CD4-positive, alpha-beta T cell treated with Interferon alpha-2 for 1 hour (primary cell): ENCODE measurements at places on chromosomes 6 and 20.
A peak's percentile ranks its signal among the peaks of the same experiment; 100 is the strongest.

- DNase-seq = no peak
These were observed 121.9 kb downstream of the CFAP61 start for GRCh38 chr20:20174089-20174835.

- no peak for DNase-seq
These were observed 563.5 kb downstream of the GRIK2 start for GRCh38 chr6:101956961-101957360.

GRCh38 chr6:135030532-135031178 lies 24.0 kb downstream of the HBS1L start:
- peak; percentile 6 for DNase-seq

- DNase-seq = no peak
These were observed 174.4 kb downstream of the BCAS1 start for GRCh38 chr20:53896041-53896440.

- no peak for DNase-seq
These were observed 13.5 kb upstream of the DACT2 start for GRCh38 chr6:168333039-168333438.

DNA sequence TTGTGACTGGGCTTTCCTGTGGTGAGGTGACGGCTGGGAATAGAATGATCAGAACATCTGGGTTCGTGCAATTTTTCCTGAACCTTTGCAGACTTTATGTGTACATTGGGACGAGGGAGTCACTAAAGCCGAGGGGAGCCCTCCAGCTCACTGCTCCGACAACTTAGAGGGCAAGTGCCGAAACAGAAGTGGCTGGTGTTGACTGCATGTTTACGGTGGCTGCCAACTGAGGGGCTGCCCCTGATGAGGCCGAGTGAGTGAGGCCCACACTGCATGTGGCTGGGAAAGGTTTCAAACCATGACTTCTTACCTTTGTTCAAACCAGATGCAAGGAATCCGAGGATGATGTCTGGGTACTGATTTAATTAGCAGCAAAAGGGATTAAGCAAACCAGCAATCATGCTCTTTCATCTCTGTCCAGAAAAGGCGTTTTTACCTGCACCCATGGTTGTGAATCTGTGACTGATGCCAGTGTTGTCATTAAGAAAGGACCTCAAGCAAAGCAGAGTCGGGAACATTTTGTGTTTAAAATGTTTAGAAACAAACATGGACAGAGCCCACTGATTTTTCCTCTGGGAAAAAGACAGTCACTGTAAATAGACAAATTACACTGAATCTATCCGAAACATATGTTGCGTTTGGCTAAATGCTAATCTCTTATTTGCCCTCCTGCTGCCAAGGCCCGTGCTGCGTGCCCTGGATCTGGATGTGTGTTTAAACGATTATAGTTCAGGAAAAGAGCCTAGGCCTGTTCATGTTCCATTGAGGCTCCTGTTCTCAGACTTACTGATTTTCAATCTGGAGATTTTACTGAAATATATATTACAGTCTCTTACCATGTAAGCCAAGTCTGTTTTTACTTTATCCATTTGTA lies 105.1 kb downstream of the UST start:
- no peak for DNase-seq
